ENCODE measurements at places on chromosomes 12 and 14. TPM values are rescaled to one million over a fixed set of nuclear protein-coding genes. Genes with fewer than 3 reads are reported as not detected.

Gene RIMBP2
- not detected for total RNA-seq

Gene SLC17A8
- not detected for total RNA-seq

Gene SART3
- total RNA-seq, result 81.9 TPM

Gene WASHC3
- 25.6 TPM for total RNA-seq

Gene INSM2
- total RNA-seq, result not detected

Gene ATP2A2
- total RNA-seq, result 95.5 TPM
